Endothelial cell of umbilical vein (primary cell): ENCODE measurements at places on chromosomes 3 and 15. TPM values are rescaled to one million over a fixed set of nuclear protein-coding genes. Genes with fewer than 3 reads are reported as not detected.
A peak's percentile ranks its signal among the peaks of the same experiment; 100 is the strongest.

DNA sequence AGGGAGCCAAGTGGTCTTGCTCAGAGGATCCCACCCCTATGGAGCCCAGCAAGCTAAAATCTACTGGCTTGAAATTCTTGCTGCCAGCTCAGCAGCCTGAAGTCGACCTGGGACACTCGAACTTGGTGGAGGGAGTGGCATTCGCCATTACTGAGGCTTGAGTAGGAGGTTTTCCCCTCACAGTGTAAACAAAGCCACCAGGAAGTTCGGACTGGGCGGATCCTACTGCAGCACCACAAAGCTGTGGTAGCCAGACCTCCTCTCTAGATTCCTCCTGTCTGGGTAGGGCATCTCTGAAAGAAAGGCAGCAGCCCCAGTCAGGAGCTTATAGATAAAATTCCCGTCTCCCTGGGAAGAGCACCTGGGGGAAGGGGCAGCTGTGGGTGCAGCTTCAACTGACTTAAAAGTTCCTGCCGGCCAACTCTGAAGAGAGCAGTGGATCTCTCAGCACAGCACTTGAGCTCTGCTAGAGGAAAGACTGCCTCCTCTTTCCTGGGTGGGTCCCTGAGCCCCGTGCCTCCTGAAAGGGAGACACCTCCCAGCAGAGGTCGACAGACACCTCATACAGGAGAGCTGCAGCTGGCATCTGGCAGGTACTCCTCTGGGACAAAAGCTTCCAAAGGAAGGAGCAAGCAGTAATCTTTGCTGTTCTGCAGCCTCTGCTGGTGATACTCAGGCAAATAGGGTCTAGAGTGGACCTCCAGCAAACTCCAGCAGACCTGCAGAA is 576.3 kb upstream of the NECTIN3 start:
- no peaks in the 10 kb centered on the region for H3K27me3 ChIP-seq
- no peak for DNase-seq
- no peak overlapping the region for H3K4me3 ChIP-seq

- no peaks in the 10 kb centered on the region for H3K36me3 ChIP-seq
- no peak overlapping the region for H3K4me3 ChIP-seq
- H3K27ac ChIP-seq: no peak overlapping the region
- no peak for DNase-seq
- no peaks in the 10 kb centered on the region for H3K27me3 ChIP-seq
Observed at GRCh38 chr15:31328969-31329639, 2.5 kb downstream of the KLF13 start.

- H3K4me1 ChIP-seq: no peaks in the 10 kb centered on the region
- H3K36me3 ChIP-seq: no peaks in the 10 kb centered on the region
- no peaks in the 10 kb centered on the region for H3K27me3 ChIP-seq
- no peak overlapping the region for H3K4me3 ChIP-seq
- DNase-seq: no peak
Observed at GRCh38 chr15:60800299-60801072, 321.5 kb upstream of the ICE2 start.

DNA sequence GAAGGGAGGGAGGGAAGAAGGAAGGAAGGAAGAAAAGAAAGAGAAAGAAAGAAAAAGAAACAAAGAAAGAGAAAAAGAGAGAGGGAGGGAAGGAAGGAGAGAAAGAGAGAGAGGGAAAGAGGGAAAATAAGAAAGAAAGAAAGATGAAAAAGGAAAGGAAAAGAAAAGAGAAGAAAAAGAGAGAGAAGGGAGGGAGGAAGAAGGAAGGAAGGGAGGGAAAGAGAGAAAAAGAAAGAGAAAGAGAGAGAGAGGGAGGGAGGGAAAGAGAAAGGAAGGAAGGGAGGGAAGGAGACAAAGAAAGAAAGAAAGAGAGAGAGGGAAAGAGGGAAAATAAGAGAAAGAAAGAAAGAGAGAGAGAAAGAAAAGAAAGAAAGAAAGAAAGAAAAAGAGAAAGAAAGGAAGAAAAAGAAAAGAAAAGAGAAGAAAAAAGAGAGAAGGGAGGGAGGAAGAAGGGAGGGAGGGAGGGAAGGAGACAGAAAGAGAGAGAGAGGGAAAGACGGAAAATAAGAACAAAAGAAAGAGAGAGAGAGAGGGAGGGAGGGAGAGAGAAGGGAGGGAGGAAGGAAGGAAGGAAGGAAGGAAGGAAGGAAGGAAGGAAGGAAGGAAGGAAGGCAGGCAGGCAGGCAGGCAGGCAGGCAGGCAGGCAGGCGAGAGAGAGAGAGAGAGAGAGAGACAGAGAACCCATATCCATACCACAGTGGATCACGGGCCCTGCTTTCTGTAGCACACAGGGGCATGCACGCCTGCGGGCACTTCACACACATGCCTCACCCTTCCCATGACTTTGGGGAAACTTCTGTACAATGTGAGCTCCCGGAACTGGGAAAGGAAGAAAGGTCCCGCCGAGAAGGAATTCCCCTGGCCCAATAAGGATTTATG is 52.5 kb downstream of the ADCY5 start:
- H3K36me3 ChIP-seq: no peaks in the 10 kb centered on the region
- no peak overlapping the region for H3K4me3 ChIP-seq
- H3K27ac ChIP-seq: no peak overlapping the region
- peaks cover 18% of the 10 kb centered on the region for H3K27me3 ChIP-seq

- DNase-seq: no peak
- no peaks in the 10 kb centered on the region for H3K27me3 ChIP-seq
Observed at GRCh38 chr15:101558221-101558941, 68.9 kb upstream of the PCSK6 start.

DNA sequence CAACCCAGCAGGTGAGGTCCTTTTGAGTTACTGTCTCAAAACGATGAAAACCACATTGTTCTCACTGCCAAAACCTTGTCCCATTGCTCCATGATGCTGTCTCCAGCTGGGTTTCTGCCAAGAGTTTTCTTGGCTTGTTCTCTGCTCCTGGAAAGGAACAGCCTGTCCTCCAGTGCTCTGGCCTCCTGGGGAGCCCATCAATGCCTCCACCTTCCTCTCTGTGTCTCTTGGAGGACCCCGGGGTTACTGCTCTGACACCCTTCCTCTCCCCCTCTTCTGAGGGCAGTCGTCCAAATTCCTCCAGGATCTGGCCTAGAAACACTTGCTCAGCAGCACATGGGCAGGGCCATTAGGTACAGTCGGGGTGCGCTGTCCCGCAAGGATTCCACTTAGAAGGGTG is 63.9 kb upstream of the RGMA start:
- H3K4me1 ChIP-seq: no peaks in the 10 kb centered on the region
- H3K36me3 ChIP-seq: no peaks in the 10 kb centered on the region
- no peak for DNase-seq
- no peak overlapping the region for H3K4me3 ChIP-seq
- no peak overlapping the region for H3K27ac ChIP-seq

GRCh38 chr3:52364322-52365035 is 48.4 kb downstream of the DNAH1 start:
- no peaks in the 10 kb centered on the region for H3K27me3 ChIP-seq
- H3K4me1 ChIP-seq: peaks cover 4% of the 10 kb centered on the region
- DNase-seq: no peak
- no peak overlapping the region for H3K27ac ChIP-seq

GRCh38 chr3:186453531-186453930 is 90.6 kb downstream of the CRYGS start:
- no peak for DNase-seq
- H3K4me1 ChIP-seq: no peaks in the 10 kb centered on the region
- H3K27me3 ChIP-seq: no peaks in the 10 kb centered on the region

GRCh38 chr3:155853214-155854140 is 750 bp downstream of the SLC33A1 start:
- no peaks in the 10 kb centered on the region for H3K36me3 ChIP-seq
- H3K4me3 ChIP-seq: peak overlapping the region; percentile 96
- peak overlapping the region; percentile 22 for H3K27ac ChIP-seq

- H3K27me3 ChIP-seq: no peaks in the 10 kb centered on the region
- no peak overlapping the region for H3K4me3 ChIP-seq
- no peak overlapping the region for H3K27ac ChIP-seq
- no peaks in the 10 kb centered on the region for H3K36me3 ChIP-seq
- peaks cover 25% of the 10 kb centered on the region for H3K4me1 ChIP-seq
- peak; percentile 6 for DNase-seq
Observed at GRCh38 chr3:35666888-35667287, 27.6 kb downstream of the ARPP21 start.

ROPN1 gene
- not detected in 2 replicates for total RNA-seq

UNC13C gene
- total RNA-seq: not detected in 2 replicates
